ENCODE measurements at places on chromosomes 5 and 9.

DNA sequence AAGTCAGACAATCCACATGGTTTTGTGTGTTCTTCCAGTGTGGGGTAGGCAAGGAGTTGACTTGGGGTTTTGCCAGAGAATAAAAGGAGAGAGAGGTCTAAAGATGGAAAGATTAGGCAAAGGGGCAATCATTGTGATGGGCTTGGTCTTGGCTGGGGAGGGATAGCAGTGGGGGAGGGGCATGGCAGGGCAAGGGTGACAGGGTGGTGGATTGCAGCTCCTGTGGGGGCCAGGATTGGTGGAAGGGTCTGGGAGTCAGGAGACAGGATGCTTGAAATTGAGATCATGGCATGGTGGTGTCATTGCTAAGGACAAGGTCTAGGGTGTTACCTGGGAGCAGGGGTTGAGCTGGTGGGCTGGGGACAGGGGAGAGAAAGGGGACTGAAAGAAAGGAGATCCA is 57.6 kb downstream of the ZNF618 start:
- no peak for DNase-seq

DNA sequence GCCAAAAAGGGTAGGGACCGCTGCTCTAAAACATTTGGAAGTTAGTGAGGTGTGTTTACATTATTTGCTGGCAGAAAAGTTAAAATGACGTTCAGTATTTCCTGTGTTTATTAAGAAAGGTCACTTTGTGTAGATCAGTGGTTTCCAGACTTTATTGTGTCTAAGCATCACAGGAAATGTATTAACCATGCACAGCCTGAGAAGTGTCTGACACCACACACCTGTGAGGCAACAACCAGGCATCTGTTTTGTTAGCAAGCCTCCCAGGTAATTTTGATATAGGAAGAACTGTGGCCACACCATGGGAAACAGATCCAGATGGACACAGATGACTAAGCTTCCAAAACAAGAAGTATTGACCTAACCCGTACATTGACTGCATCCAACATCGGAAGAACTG is 12.0 kb downstream of the TTC1 start:
- DNase-seq, result no peak

GRCh38 chr5:13660072-13660471 is 284.4 kb downstream of the DNAH5 start:
- DNase-seq, result no peak

- no peak for DNase-seq
Observed at GRCh38 chr5:107254214-107254901, 416.4 kb downstream of the EFNA5 start.

- DNase-seq, result no peak
Observed at GRCh38 chr9:29974197-29974596, 2400.9 kb upstream of the C9orf72 start.

GRCh38 chr5:109589986-109590385 is 99.7 kb upstream of the MAN2A1 start:
- no peak for DNase-seq

GRCh38 chr9:123208626-123209174 is 59.7 kb downstream of the STRBP start:
- DNase-seq, result no peak

DNA sequence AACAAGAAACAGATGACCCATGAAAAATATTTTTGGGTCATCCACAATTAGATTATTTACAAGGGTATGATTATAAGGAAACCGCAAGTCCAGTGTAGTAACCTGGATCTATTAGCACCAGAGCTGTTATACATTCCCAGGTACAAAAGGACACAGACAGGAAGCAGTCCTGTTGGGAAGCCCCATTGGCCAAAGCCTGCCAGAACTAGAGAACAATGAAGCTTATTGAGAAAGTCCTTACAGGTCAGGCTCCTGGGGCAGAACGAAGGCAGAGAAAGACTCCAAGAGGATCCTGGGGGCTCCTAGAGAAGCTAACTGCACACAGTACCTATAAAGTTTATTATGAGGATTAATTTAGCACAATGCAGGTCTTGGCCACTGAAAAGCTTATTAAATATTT is 169.9 kb downstream of the PARP8 start:
- DNase-seq, result no peak

DNA sequence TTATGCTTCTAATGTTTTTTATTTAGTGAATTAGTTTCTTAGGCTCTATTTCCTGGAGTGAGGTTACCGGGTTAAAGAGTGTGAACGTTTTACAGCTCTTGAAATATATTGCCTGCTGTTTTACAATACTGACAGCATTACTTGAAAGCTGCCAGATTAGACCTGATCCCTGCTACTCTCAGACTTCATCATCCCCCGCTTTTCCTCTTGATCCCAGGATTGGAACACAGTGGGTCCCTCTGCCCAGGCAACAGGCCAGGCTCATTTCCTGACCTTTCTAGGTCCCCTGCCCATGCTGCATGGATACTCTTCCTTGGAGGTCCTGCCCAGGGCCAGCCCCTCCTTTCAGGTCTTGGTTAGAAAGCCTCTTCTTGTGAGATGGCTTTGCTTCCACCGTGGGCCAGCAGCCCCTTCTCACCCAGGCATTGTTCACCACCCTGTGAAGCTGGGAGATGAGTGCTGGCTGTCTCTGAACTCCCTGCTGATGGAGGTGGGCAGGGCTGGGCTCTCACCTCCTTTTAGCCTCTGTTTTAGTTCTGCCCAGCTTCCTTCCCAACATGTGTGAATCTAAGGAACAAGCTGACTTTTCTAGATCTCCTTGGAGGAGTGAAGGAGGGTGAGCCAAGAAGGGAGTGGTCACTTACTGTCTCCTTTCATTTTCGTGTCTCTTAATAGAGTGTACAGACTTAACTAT is 15.5 kb upstream of the FAM120AOS start:
- DNase-seq, result no peak

GRCh38 chr9:99213197-99213596 is 8.5 kb downstream of the ALG2 start:
- DNase-seq, result no peak

DNA sequence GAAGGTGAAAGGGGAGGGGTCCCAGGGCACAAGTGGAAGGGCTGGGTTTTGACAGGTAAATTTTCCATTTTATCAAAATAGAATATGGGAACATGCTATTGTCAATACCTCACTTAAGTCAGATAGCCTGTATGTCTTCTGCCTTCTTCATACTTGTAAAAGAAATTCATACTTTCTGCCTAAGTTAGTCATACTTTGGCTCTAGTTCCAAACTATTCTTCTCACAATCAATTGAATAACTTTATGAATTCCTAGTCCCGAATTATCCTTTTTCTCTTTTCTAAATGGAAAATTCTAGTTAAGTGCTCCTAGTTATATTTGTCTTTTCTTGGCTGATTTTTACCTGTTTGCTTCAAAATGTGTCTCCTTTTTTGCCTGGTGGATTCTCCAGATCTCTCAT is 271.4 kb downstream of the CSNK1G3 start:
- DNase-seq, result no peak

- DNase-seq, result no peak
Observed at GRCh38 chr5:150073086-150073625, 13.2 kb downstream of the CSF1R start.

GRCh38 chr5:94672746-94673145 is 54.3 kb downstream of the SLF1 start:
- DNase-seq, result no peak

DNA sequence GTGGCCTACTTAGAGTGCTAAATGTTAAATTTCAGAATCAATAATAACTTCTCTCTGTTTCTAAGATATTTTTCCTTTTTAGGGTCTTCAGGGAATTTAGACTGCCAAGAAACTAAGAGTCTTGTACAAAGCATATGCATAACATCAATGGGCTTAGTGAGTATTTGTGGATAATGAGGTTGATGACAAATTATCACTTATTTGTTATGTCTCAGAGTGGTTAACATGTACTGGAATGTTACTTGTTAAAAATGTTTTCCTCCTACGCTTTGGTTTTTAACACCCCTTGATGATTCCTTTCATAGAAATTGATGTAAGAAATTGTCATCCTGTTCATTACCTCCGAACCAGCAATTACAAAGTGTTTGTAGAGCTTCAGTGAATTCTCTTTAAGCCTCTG is 144.3 kb downstream of the MRPS30 start:
- DNase-seq, result no peak

GRCh38 chr9:36873247-36873875 is 160.7 kb downstream of the PAX5 start:
- peak; percentile 63 for DNase-seq

DNA sequence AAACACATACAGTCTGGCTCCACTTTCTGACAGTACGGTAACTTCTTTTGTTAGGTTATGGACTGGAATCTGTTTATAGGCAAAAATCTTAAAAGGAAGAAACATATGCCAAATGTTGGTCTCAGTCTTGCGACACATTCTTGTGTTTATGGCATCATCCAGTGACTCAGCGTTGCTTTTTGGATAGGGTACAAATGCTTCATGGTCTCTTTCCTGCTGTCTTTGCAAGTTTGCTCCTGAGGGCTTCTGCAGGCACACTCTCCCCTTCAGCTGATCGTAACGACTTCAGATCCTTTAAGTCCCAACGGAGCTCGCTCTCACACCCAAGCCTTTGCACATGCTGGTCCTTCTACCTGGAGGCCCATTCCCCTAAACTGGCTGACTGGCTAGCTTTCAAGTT is 23.6 kb upstream of the TNFSF8 start:
- DNase-seq, result no peak

DNA sequence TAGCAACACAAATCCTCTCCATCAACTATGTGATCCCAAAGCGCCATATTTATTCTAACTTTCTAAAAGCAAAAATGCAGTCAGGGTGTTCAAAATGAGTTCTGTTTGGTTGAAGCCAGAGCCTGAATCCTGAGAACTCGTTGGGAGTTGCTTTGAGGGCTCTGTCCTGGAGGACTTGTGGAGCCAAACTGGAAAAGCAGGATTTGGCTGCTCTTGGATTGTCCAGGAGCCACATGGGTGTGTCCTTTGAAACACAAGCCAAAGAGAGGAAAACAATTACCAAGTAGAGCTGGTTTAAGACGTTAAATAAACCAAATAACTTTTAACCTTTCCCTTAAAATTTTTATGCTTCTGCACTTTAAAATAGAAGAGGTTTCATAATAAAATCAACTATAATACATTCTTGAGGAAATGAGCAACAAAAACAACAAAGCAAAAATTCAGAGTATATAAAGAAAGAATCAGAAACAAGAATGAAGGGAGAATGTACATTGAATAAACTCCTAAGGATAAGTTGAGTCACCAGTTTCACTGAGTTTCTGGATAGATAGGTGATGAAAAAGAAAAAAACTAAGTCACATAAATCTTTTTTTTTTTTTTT is 13.5 kb downstream of the C5orf46 start:
- no peak for DNase-seq

DNA sequence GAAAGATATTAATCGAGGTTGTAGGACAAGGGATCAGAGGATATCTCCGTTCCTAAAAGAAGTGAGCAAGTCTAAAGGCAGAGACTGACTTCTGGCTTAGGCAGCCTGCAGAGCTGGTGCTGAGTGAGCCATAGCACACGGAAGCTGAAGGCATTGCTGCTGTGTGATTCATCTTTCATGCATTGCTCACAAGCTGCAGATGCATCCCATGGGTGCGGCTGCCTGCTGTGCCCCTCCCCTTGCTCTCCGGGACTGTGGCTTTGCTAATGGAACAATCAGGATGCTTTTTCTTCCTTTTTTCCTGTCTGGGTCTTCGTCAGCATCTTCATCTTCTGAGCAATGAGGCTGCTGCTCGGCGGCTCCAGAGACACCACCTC is 341.4 kb downstream of the DIRAS2 start:
- DNase-seq, result no peak

DNA sequence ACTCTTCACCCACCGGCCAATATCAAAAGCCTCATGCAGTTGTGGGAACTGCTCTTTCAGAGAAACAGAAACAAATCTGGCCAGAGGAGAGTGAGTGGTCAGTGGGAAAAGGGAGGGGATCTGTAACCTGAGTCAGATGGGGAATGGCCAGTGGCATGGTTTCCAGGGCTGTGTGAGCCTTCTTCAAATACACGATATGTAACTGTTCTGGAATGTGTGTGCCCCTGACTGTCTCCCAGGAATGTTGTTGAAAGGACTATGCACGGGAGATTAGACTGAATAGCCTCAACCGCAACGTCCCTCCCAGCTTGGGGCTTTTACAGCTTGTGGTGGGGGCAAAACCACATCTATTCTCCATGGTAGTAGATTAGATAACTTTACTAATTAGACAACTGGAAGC is 60.8 kb downstream of the SH3TC2 start:
- DNase-seq, result no peak

DNA sequence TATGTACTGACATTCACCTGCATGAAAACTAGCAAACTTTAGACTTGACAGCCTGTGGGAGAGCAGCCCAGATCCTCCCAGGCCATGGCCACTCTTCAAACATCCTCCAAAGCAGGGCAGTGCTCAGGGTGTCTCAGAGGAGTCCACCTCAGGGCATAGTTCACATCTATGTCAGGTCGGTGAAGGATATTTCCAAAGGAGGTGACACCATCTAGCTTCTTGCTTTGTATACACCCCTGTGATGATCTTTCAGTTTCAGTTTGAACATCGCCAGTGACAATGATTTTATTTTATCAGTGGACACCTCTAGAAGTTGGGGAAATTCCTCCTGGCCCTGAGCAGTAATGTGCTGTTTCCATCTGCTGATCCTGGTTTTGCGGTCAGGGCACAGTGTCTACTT is 20.1 kb downstream of the CDK20 start:
- no peak for DNase-seq

- no peak for DNase-seq
Observed at GRCh38 chr5:54900984-54901725, 84.2 kb downstream of the ESM1 start.

DNA sequence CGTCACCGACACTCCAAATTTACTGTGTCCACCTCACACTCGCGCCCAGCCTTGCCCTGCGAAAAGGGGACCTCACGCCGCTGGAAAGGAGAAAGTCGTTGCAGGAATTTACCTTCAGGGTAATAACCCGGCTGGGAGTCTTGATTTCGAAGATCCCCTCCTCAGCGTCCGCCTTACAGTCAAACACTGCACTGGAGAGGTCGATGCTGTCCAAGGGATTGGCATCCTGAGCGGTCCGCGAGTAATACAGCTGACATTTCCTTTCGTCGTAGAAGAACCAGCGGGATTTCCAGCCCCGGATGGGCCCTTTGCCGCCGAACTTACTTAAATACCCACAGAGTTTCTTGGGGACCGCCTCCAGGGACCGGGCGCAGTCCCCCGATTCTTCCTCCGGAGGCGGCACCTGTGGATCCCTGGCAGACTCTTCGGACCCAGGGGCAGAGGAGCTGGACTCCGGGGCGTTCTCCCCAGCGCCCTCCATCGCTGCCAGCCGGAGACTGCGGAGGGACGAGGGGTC is 330 bp downstream of the TBC1D2 start:
- DNase-seq, result no peak

- no peak for DNase-seq
Observed at GRCh38 chr9:8694983-8695588, 895.5 kb upstream of the DMAC1 start.

DNA sequence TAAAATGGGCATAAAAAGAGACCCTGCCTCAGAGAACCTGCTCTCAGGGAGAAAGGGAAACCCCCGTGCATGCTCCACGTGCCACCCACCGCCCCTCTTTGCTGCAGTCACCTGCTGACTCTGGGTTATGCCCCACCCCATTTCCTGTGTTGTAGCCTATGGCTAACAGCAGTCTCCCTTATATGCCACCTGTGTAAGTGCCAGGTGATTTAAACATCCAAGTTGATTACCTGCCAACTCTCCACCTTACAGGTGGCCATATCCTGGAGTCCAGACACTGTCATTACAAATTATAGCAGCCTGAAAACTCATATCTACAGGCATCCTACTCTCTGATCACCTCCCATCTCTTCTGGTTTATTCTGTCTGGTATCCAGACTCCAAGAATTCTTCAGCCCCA is 242.6 kb downstream of the HSPA4 start:
- no peak for DNase-seq

GRCh38 chr5:35999547-35999946 is 8.4 kb upstream of the UGT3A1 start:
- DNase-seq, result no peak

Data from activated T-cell treated with anti-CD3 and anti-CD28 coated beads for 48 hours (primary cell).